Activated T-cell treated with anti-CD3 and anti-CD28 coated beads, Interleukin-2, amount 50 U/mL, for 24 hours (primary cell): ENCODE measurements at places on chromosomes 5 and 9.

DNA sequence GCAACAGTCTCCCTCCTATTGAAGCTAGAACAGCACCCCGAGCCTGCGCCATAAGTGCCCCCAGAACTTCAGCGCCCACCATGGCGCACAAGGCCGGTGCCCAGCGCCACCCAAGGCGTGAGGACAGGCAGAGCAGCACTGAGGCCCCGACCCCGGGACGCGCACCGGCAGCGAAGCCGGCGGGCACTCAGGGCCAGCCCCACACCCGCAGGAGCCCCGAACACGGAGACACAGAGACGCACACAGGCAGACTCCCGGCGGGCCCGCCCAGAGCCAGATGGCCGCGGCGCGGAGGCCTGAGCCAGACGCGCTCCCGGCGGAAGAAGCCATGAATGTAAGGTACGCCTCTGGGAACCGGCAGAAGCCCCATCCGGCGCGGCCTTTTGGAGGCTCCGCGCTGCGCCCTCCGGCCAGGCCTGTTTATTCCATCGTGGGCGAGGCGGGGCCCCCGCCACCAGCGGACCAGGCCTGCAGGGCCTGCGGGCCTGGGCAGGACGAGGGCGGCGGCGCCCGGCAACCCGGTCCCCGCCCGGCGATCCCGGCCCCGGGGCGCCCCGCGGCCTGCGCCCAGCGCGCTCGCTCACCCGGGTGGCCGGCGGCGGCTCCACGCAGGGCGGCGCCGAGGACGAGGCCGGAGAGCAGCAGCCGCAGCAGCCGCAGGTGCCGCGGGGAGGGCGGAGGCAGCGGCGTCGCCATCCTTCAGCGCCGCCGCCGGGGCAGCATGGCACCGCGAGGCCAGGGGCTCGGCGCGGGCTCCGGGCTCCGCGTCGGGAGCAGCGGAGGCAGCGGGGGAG is 486 bp downstream of the NPDC1 start:
- peaks cover 57% of the 10 kb centered on the region for H3K27me3 ChIP-seq
- peak; percentile 56 for DNase-seq
- peaks cover 22% of the 10 kb centered on the region for H3K4me1 ChIP-seq
- H3K4me3 ChIP-seq, result peak overlapping the region; percentile 67
- no peak overlapping the region for H3K27ac ChIP-seq
- H3K36me3 ChIP-seq, result no peaks in the 10 kb centered on the region

DNA sequence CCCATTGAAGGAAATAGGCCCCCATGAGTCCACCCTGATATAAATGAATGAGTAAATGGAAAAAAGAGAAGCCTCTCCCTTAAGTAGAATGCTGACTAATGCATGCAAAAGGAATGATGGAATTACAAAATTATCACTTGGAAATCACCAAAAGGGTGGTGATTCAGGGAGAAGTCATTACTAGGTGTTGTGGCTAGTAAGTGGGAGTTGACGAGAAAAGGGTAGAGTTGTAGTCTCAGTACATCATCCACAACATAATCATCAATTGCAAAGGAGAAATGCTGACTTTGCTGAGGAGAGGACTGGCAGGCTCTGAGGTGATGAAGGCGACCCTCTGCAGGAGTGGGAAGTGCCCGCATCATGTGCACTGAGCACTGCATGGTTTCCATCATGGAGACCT is 201.5 kb upstream of the S1PR3 start:
- H3K4me1 ChIP-seq, result peaks cover 24% of the 10 kb centered on the region
- no peak for DNase-seq
- peak overlapping the region; percentile 5 for H3K27ac ChIP-seq
- H3K36me3 ChIP-seq, result no peaks in the 10 kb centered on the region

DNA sequence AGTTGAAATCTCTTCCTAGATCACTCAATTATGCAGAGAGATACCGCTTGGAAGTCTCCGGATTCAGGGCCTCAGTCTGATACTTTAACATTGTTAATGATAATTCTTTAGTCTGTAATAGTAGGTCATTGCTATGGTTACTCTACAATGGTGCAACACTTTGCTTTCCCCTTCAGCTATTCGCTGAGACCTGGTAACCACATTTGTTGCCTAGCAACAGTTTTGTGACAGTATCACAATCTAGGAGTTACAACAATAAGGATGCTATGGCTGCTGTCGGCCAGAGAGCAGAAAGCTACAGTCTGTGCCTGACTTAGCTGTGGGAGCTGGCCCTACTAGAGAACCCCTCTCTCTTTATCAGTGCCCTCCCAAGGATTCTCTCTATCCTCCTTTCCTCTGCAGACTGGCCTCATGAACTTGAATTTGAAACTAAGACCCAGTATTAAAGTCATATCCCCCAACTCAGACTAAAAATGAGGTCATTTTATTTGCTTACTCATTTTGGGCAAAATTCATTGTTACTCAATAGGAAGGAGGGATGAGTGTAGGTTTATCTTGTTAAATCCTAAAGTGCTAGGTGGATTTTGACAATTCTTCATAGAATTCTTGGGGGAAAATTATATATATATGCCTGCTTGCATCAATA is 39.3 kb downstream of the NR2F1 start:
- peaks cover 31% of the 10 kb centered on the region for H3K4me1 ChIP-seq
- no peak for DNase-seq
- no peak overlapping the region for H3K27ac ChIP-seq
- peaks cover 19% of the 10 kb centered on the region for H3K27me3 ChIP-seq
- H3K4me3 ChIP-seq, result no peak overlapping the region
- peaks cover 3% of the 10 kb centered on the region for H3K36me3 ChIP-seq

DNA sequence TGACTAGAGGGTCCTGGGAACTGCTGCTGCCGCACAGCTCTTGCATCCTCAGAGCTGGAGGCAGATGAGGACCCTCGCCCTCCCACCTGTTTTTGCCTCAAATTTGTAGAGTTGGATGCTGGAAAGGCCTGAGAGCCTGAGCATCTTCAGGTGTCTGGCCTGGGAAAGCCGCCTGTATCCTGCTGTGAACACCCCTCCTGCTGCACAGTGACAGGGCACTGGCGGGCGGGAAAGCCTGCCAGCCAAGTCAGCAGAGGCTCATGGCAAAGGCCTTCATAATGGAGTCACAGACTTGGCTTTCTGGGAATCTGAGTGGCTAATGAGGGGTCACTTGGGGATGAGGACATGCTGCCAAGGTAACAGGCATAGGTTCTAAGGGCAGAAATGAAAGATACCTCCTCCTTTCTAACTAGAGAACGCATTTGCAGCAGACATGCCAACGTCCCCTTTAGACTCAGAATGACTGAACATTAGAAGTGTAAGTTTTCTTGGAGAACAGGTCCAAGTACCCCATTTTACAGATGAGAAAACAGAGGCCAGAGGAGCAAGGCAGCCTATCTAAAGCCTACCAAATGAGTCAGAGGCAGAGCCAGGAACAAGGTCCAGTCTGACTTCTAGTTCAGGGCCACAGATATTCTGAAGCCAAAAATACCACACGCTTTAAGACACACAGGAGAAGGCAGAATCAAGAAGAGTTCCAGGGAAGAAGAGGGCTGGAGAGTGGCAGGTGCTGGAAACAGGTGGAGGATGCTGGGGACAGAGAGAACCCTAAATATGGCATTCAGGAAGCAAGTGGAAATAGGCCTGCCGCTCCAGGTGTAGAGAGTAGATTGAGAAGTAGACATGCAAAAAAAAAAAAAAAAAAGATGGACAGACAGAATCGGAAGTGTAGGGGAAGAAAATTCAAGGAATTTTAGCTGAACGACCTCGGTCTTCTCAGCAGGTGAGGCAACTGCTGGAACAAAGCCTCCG is 44.1 kb downstream of the EPB41L4B start:
- no peak for DNase-seq
- no peak overlapping the region for H3K27ac ChIP-seq
- H3K36me3 ChIP-seq, result no peaks in the 10 kb centered on the region
- H3K27me3 ChIP-seq, result peaks cover 28% of the 10 kb centered on the region
- H3K4me1 ChIP-seq, result no peaks in the 10 kb centered on the region

GRCh38 chr5:90641528-90641927 is 82.9 kb downstream of the ADGRV1 start:
- no peaks in the 10 kb centered on the region for H3K36me3 ChIP-seq
- H3K4me3 ChIP-seq, result no peak overlapping the region
- no peaks in the 10 kb centered on the region for H3K4me1 ChIP-seq
- peaks cover 3% of the 10 kb centered on the region for H3K27me3 ChIP-seq

DNA sequence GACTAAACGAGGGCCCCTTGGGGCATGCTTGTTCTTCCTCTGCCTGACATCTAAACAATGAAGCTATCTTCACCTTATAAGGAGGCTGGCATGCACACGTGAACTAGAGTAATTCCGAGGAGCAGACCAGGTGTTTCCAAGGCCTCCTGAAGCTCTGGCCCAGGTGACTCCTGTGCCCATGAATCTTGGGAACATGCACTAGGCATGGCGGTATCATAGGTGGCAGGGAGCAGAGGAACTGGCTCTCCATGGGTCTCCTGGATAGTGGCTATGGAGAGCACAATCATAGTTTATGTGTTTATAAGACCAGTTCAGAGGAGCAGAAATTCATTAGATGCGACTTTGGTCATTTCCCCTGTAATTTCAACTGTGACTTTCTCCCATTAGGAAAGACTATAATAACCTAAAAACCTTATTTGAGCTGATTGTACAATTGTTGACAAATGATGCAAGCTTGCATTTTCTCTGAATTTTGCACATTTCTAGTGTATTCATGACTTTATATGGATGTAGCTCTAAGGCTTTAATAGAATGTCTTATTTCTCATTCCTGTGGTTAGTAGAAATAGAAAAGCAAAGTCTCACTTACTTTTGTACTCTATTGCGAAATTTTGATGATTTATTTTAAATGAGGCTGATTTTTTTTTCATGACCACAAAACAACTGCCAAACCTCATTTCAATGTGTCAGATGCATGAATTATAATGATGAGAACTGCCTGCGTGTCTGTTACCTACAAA is 135.3 kb upstream of the RPS23 start:
- peaks cover 1% of the 10 kb centered on the region for H3K4me1 ChIP-seq
- no peaks in the 10 kb centered on the region for H3K27me3 ChIP-seq
- H3K4me3 ChIP-seq, result no peak overlapping the region
- no peak overlapping the region for H3K27ac ChIP-seq

GRCh38 chr5:52339285-52339684 is 448.4 kb upstream of the ITGA1 start:
- H3K27me3 ChIP-seq, result no peaks in the 10 kb centered on the region
- DNase-seq, result no peak
- no peaks in the 10 kb centered on the region for H3K4me1 ChIP-seq

DNA sequence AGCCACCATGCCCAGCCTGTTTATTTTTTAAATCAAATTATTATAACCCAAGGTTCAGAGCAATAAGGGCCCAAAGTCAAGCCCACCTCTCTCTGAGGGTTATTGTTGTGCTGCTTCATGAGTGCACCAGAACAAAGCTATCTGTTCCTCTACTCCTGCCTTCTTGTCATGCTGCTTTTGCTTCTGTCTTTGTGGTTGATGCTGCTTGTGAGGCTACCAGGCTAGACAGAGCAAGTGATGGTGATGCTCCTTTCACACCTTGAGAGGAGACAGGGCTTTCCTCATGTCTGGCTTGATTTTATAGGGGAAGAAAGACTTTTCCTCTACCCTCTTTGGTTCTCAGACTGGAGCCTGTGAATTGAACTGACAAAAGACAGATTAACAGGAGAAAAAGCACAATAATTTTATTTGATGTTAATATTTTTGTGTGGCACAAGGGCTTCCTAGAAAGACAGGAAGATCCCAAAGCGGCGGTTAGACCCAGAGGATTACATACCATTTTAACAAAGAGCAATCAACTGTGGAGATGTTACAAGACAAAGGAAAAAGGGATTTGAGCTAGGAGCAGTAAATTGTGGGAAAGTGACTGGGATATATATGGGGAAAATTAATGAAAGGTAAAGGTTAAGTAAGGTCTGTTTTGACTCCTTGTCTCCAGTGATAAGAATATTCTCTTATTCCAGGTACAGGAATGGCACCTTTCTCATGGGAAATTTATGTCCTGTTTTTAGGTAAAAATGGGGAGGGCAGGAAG is 4.4 kb upstream of the CD180 start:
- no peak overlapping the region for H3K27ac ChIP-seq
- H3K4me3 ChIP-seq, result no peak overlapping the region
- no peaks in the 10 kb centered on the region for H3K27me3 ChIP-seq

DNA sequence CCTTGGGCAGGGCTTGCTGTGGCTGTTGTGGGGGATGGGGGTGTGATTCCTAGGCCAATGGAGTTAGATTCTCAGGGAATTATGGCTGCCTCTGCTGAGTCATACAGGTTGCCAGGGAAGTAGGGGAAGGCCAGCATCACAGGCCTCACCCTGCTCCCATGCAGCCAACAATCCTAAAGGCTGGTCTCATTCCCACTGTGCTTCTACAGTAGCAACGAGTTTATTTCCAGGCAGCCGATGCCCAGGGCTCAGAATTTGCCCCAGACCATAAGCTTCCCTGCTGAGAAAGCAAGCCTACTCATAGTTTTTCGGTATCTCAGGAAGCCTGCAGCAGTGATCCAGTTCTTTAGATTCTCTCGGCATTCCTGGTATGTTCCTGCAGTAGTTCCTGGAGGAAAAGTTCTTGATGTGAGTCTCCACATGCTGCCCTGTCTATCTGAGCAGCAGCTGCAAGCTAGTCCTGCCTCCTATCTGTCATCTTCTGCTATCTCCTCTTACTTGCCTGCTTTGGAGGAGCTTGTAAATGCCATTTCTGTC is 59.3 kb upstream of the SELENOP start:
- H3K36me3 ChIP-seq, result no peaks in the 10 kb centered on the region
- no peak overlapping the region for H3K27ac ChIP-seq
- no peak overlapping the region for H3K4me3 ChIP-seq
- no peak for DNase-seq

DNA sequence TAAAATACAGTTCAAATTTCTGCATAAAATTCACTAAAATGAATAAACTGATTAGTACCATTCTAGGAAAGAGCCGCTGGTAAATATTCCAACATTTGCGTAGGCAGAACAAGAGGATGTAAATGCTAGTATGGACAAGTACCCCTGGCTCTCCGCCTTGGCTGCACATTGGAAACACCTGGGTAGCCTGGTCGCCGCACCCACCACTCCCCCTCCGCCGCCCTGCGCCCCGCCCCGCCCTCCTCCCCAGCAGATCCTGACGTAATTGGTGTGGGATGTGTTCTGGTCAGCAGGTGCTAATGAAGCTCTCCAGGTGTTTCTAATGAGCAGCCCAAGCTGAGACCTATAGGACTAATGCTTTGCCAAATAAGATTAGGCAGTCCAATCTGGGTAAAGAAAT is 225.7 kb downstream of the FRMD3 start:
- H3K4me1 ChIP-seq, result no peaks in the 10 kb centered on the region
- H3K27ac ChIP-seq, result no peak overlapping the region
- H3K4me3 ChIP-seq, result no peak overlapping the region
- H3K27me3 ChIP-seq, result no peaks in the 10 kb centered on the region
- DNase-seq, result no peak
- peaks cover 2% of the 10 kb centered on the region for H3K36me3 ChIP-seq

DNA sequence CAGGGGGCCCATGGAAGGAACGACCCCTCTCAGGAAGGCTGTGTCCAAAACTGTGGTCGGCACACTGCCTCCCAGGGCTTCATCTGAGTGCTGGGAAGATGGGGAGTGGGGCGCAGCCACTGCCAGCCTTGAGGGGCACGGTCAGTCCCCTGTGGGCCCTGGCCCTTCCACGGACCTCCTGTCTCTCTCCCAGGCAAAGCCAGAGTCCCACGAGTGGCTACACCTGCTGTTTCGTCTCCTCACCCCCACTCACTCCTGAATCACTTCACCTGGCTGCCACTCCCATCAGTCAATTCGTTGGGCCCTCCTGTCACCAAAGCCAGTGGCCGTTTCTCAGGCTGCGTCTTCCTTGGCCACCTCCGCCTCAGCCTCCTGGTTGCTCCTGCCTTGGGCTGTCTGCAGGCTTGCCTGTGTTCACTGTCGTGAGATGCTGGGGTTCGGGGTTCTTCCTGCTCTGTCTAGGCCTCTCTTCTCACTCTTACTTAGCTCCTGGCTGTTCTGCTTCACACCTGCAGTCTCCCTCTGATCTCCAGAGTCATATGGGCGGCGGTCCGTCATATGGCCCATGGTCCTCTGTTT is 58.8 kb upstream of the RNF130 start:
- peaks cover 11% of the 10 kb centered on the region for H3K27me3 ChIP-seq
- no peaks in the 10 kb centered on the region for H3K36me3 ChIP-seq
- H3K4me3 ChIP-seq, result no peak overlapping the region
